ENCODE measurements at places on chromosomes 5 and 9.
A peak's percentile ranks its signal among the peaks of the same experiment; 100 is the strongest.

DNA sequence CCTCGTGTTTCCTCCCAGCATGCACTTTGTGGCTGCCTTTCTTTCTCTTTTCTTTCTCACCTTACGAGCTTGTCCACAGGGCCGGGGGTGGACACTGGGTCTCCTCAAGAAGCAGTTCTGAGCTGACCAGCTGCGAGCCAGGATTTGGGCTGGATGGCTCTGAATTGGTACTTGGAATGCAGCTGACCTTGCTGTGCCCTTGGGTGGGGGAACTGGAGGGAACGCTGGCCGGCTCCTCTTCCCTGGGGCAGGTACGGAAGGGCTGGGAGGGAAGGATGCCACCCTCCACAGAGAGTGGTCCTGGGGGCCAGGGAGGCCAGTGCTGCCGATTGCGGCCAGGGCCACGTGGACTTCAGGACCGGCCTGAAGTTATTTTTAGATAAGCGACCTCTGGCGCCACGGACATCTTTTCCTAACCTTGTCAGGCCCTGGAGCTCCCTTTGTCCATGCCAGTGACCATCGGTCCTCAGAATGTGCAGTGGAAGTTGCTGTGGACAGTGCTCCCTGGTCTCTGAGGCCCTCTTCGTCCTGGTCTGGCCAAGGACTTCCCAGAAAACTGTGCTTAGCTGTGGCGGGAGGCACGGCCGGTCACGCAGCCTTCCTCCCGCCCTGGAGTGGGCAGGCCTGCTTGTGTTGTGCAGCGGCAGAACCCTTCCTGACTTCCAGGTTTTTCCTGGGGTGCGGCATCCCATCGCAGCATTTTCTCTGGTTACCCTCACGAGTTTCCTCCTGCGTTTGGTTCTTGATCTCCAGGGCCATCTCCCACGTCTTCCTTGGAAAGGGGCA is 13.5 kb upstream of the AHRR start:
- no peak for DNase-seq

DNA sequence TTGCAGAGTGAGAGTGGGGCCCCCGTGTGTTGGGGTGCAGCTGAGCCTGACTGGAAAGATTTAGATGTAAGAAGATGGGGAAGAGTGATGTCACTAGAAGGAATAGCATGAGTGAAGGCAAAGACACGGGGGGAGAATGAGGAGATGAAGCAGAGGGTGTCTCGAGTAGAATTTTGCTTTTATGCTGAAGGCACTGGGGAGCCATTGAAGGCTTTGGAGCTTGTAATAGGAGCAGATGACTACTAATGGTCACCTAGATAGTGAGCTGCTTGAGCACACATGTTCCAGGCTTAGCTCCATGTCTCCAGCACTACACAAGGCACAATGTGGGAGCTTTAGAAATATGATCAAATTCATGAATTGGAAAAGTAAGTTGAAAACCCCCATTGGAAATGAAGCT is 32.1 kb downstream of the COL15A1 start:
- DNase-seq, result no peak

GRCh38 chr5:96016216-96016615 is 54.6 kb upstream of the ELL2 start:
- no peak for DNase-seq

DNA sequence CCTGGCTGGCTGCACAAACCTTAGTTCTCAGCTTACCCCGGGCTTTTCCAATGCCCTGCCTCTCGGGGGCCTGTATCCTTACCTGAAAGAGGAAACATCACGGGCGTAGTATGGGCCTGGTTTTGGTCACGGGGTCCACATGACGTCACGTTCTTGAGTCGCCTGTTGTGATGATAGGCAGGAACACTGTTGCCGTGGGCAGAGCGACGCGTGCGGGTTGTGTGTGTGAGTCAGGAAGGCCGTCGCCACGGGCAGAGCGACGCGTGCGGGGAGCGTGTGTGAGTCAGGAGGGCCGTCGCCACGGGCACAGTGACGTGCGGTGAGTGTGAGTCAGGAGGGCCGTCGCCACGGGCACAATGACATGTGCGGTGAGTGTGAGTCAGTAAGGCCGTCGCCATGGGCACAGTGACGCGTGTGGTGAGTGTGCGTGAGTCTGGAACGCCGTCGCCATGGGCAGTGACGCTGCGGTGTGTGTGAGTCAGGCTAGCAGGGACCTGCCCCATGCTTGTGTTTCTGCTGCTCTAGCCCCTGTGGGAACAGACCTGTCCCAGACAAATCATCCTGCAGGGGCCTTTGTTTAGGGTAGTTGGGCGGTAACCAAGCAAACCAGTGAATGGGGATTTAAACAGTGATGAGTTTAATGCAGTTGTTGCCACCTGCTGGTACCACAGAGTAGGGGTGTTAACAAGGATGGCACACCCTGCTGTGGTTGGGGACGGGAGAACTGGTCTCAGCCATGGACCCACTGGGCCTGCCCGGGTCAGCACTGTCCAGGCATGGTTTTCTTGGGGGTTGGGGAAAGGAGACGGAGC is 19.8 kb downstream of the TRIP13 start:
- peak; percentile 37 for DNase-seq

- DNase-seq, result no peak
Measured at GRCh38 chr5:154087260-154087659, 48.5 kb downstream of the MFAP3 start.

- DNase-seq, result no peak
Measured at GRCh38 chr9:134996591-134997530, 79.1 kb upstream of the FCN1 start.

- DNase-seq, result no peak
Measured at GRCh38 chr5:157167214-157167621, 1.2 kb upstream of the GARIN3 start.

- no peak for DNase-seq
Measured at GRCh38 chr9:115043632-115044031, 74.3 kb downstream of the TNC start.

DNA sequence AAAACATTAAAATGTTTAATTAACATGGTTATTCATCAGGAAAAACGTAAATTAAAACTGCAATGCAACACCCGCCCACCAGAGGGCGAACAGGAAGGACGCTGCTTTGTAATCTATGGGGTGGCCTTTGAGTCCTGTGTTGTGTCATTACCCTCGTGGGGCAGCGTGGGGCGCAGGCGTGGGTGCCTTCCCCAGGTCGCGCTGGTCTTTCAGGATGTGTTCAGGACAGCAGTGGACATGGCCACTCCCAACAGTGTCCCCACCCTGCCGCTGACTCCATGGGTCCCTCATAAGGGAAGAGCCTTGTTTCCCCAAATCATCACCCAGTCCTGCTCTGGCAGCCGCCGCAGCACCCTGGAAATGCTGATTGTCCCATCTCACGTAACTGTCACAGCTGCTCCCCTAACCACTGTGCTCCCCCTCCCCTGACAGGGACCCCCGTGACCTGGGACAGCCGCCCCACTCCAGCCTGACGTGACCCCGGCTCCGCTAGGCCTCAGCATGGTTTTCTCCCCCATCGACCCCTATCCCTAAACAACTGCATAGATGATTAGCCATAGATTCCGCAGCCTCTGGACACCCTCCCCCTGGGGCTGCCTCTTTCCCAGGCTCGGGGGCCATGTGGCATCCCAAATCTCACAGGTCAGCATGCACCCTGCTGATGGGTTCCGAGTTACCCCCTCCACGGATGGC is 36.4 kb downstream of the GLT6D1 start:
- peak; percentile 35 for DNase-seq
